HCT116 (cell line): ENCODE measurements at places on chromosomes 3 and 15. TPM values are rescaled to one million over a fixed set of nuclear protein-coding genes. Genes with fewer than 3 reads are reported as not detected.

Gene ADAM10
- total RNA-seq: 158 TPM

Gene TRH
- not detected for total RNA-seq

Gene CTXND1
- total RNA-seq: not detected

Gene CCDC9B
- 15.6 TPM for total RNA-seq

Gene IL17RD
- total RNA-seq: 12.3 TPM

Gene SCN11A
- total RNA-seq: 0.05 TPM

Gene GP5
- 0.15 TPM for total RNA-seq
